ENCODE measurements at places on chromosomes 4 and X. TPM values are rescaled to one million over a fixed set of nuclear protein-coding genes. Genes with fewer than 3 reads are reported as not detected.

Gene CENPVL2
- not detected for total RNA-seq

Gene CCSER1
- total RNA-seq, result not detected

- DNase-seq, result no peak
Measured at GRCh38 chrX:8591501-8591900, 126.9 kb downstream of the VCX3B start.

DNA sequence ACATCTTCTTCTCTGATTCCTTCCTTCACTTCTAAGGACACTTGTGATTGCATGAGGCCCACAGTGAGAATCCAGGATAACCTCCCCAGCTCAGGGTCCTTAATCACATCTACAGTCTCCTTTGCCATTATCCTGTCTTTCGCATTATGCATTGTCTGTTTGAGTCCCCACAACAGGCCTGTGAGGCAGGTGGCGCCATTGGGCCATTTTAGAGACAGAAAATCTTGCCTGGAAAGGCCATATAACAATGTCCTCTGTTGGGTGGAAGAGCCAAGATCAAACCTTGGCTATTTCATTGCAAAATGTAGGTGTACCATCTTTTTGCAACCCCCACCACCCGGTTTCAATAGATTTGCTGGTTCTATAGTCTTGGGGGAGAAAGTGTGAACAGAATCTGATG, 11.8 kb upstream of the DCUN1D4 start:
- peak; percentile 88 for DNase-seq

Gene ART3
- not detected for total RNA-seq

GRCh38 chr4:185638548-185639301, 103.4 kb upstream of the PDLIM3 start:
- DNase-seq, result no peak

- no peak for DNase-seq
Measured at GRCh38 chr4:133127500-133127899, 21.6 kb upstream of the PCDH10 start.

- DNase-seq, result no peak
Measured at GRCh38 chr4:69075061-69075792, 21.0 kb upstream of the UGT2B7 start.

GRCh38 chr4:169870507-169870906, 112.8 kb upstream of the HPF1 start:
- no peak for DNase-seq

DNA sequence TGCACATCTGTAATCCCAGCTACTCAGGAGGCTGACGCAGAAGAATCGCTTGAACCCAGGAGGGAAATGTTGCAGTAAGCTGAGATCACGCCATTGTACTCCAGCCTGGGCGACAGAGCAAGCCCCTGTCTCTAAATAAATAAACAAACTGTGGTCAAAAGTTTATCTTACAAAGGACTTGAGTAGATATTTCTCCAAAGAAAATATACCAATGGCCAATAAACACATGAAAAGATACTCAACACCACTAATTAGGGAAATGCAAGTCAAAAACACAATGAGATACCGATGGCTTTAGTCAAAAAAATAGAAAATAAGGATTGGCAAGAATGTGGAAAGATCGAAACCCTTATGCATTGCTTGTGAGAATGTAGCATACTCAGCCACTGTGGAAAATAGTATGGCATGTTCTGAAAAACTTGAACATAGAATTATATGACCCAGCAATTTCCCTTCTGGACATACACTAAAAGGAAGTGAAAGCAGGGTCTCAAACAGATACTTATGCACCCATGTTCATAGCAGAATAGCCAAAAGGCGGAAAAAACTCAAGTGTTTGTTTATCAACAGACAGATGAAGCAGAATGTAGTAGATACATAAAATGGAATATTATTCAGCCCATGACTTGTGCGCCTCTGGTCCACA, 2.0 kb upstream of the CFAP97 start:
- DNase-seq, result no peak

Gene STEEP1
- total RNA-seq, result 25.4 TPM

DNA sequence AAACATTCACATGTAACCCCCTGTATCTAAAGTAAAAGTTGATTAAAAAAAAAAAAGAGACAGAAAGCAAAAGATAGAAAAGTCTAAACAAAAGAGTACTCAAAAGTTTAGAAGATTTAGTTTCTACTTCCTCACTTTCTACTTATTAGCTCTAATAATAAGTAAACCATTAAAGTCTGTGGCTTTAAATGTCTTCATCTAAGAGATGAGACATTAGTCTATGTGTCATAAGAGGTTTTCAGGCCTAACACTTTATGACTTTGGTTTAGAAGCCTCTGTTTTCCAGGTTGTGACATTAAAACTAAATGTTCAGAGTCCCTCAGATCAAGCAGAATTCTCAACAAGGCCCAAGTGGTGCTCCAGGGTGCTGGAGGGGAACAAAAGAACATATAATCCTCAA, 42.2 kb upstream of the GUCY1A1 start:
- peak; percentile 19 for DNase-seq

DNA sequence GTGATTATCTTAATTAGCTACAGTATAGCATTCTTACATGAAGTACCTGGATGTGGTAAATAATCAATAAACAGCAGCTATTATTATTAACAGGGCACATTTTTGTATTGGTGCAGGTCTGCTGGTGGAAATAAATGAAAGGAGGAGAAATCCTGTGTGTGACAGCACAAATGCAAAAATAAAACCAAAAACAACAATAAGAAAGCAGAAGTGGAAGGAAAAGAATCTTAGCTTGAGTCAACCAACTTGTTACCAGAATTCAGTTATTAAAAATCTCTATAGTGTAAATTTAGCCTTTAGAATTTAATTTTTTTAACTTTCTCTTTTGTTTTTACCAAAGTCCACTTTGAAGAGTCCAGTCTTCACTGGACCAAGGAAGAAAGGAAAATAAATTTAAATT, 63.1 kb upstream of the LSM6 start:
- DNase-seq, result no peak

Measured in activated CD4-positive, alpha-beta T cell treated with anti-CD3 and anti-CD28 coated beads, Interleukin-2, amount 10 ng/mL, durations not matched to agents 24 days and 14 days (primary cell).